Skin of body (tissue), 3 donors: ENCODE measurements at places on chromosomes 6 and 20. TPM values are rescaled to one million over a fixed set of nuclear protein-coding genes. Genes with fewer than 3 reads are reported as not detected.

The KIAA1755 gene
- total RNA-seq: 1.3 TPM

The AKIRIN2 gene
- total RNA-seq: 30.2 TPM

- no peak for DNase-seq
Measured at GRCh38 chr6:111909238-111909637, 36.0 kb upstream of the FYN start.

The EXOC2 gene
- 21.3 TPM for total RNA-seq

DNA sequence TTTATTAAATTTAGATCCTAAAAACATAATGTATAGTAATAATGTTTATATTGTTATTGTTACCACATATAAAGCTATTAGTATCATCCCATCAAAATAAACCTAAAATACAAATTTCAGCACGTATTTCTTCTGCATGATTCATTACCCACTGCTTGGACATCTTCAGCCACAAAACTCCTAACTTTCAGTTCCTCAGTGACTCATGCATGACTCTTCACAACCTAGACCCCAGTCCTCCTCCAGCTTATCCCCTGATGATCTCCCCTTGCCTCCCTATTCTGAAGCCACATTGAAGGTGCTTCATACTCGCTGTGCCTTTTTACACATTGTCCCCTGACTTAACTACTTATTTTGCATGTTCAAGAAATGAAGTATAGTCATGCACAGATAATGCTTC is 11.2 kb upstream of the GPRC6A start:
- DNase-seq: no peak

- no peak for DNase-seq
Measured at GRCh38 chr6:36132246-36132895, 2.1 kb downstream of the MAPK13 start.

- no peak for DNase-seq
Measured at GRCh38 chr6:111806561-111807497, 66.4 kb downstream of the FYN start.

- no peak for DNase-seq
Measured at GRCh38 chr6:31901415-31901952, 402 bp downstream of the ZBTB12 start.

DNA sequence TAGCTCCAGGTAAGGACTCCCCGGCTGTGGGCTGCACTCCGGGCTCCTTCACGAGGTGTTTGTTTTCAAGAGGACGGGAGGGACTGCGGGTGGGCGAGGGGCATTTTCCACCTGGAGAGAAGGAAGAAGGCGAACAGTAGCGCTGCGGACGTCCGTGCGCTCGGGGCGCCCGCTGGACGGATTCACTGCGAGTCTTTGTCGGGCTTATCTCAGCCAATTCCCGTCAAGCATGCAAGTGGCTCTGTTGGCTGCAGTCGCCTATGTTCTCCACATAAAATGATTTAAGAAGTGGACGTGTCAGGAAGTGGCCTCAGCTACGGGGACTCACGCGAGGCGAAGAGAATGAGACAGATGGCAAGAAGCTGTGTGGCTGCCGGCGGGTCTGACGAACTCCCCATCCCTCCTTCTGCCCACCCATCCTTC is 332 bp downstream of the GRIK2 start:
- DNase-seq: no peak

The IPCEF1 gene
- 2.5 TPM for total RNA-seq

DNA sequence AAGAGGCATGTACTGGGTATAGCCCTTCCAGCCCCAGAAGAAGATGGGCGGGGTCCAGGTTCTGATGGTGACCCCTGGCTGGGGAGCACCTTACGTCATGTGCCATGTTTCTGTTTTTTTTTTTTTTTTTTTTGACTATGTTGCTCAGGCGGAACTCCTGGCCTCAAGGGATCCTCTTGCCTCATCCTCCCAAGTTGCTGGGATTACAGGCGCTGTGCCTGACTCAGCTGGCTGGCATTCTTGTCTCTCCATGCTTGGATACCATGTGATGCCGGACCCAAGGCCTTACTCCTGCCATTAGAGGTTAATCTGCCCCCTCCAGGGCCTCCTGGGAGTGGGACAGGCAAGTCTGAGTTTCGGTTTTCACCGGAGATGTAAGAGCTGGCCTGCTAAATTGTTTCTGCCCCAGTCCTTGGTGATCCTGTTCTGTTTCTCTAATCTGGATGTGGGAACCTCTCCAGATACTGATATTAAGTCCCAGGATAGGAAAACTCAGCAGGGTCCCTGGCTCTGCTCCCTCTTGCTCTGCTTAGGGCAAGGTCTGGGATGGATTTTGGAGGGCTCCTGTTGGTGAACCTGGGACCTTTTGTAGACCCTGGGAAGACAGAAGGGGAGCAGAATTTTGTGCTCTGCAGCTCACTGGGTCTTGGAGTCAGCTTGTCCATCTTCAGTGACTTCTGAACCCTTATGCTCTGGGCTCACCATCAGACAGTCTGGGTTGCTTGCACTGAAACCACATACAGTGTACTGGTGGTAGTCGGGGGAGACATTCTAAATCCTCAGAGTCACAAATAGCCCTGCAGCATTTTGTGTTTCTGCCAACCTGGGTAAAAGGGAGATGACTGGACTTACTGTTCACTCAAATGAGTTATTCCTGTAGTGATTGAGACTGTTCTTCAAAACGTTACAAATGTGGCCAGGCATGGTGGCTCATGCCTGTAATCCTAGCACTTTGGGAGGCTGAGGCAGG is 45.1 kb downstream of the PTK7 start:
- peak; percentile 61 for DNase-seq

- no peak for DNase-seq
Measured at GRCh38 chr6:108364470-108364869, 69.6 kb downstream of the AFG1L start.

The HDGFL1 gene
- total RNA-seq: not detected

DNA sequence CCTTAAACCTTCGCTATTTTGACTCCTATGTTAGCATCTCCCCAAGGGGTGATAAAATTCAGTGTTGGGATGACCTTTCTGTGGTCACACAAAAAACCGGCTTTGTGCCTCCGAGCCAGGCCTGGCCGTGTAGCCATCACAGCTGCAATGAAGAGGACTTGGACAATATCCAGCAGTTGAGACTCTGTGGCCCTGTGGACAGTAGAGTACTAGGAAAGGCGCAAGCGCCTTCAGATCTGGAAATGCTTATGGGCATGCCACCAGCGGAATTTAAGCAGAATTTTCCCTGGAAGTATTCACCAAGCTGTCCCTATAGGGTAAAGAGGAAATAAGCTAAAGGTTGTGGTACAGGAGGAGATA is 63.3 kb upstream of the SLC2A12 start:
- DNase-seq: no peak

DNA sequence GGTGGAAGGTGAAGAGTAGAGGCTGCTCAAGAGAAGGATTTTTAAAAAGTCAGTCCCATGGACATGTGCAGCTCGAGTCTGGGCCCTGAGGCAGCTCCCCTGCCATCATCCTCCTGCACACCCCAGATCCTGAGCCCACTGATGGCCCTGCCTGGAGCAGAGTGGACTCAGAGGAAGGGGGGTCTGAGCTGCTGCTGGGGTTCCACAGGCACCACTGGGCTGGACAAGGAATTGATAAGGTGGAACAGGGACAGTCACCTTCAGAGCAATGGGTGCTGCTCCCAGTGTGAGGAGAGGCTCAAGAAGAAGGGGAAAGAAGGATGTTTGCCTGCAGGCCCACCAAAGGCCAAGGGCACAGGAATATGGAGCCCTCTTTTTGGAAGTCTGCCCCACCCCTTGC is 6.2 kb downstream of the ULBP2 start:
- no peak for DNase-seq

DNA sequence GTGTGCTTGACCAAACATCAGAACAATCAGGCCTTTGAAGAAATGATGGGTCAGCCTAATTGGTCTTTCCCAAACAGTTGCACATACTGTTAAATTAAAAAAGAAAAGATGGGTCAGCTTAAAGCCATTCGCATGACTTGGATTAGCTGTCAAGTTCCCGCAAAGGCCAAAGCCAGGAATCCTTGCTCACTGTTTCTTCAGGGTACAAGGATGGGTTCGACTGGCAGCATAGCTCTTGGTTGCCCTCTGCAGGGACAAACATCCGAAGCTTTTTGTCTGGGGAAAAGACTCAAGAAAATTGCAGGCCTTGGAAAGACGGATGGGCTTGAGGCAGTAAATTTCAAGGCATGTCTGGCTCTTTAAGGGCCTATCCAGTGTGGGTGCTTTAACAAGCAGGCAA is 168.0 kb downstream of the HDGFL1 start:
- peak; percentile 59 for DNase-seq

The CCN2 gene
- total RNA-seq: 83.1 TPM

DNA sequence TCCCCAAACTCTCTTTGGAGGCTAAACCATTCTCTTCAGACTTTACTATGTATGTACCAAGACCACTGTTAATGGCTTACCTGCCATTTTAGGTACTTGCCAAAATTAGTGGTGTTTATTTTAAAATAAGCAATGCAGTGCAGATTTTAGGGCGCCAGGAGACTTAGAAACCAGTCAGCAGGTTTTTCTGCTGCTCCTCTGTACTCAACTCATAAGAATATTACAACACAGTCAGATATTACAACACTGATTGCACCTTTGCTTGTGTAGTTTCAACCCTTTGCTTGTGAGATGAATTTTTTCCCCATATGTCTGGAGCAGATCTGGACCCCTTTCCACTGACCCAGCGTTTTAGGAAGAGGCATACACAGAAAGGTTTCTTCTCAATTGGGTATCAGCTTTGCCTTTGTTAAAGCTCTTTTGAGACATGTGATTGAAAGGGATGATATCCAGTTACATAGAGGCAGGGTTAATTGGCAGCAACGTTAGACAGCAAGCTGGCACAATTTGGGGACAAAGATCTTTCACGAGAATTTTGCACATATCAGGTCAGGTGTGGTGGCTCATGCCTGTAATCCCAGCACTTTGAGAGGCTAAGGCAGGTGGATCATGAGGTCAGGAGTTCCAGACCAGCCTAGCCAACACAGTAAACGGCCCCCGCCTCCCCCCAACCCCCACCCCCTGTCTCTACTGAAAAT is 6.2 kb downstream of the TTPAL start:
- no peak for DNase-seq

The MYLK4 gene
- total RNA-seq: 1.4 TPM

GRCh38 chr6:167705211-167705750 is 121.4 kb upstream of the AFDN start:
- DNase-seq: no peak

GRCh38 chr6:119603501-119603900 is 253.9 kb upstream of the MAN1A1 start:
- DNase-seq: no peak

The C20orf202 gene
- 0.69 TPM for total RNA-seq

The PRL gene
- 0.39 TPM for total RNA-seq

DNA sequence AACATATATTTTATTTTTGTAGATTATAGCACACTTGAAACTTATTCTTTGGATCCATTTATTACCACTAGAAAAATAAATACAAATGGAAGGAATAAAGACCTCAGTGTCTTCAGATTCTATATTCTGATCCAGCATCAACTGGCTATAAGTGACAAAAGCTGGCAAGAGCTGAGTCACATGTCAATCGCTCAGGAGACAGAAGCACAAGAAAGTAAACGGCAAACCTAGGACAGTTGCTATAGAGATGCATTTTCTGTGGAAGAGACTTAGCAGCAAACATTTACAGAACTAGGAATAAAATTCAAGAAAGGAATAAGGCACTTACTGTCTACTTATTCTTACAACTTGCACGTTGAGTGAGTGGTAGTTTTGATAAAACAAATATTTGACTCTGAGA is 230.4 kb downstream of the CLVS2 start:
- no peak for DNase-seq

GRCh38 chr6:163485388-163485851 is 70.9 kb downstream of the QKI start:
- DNase-seq: no peak

DNA sequence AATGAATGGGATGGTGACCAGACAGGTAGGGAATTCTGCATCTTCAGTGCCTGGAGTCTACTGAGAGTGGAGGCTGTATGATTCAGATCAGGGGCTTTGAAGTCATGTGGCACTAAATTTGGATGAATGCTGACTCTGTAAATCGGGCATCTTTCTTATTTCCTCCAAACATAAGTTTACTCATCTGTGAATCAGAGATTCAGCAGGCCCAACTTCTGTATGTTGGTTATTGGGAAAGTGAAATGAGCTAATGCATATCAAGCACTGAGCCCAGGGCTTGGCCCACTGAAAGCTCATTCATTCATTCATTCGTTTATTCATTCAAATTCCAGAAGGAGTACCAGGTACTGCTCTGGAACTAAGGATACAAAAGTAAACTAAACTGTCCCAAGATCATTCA is 192.3 kb upstream of the RIN2 start:
- DNase-seq: no peak

DNA sequence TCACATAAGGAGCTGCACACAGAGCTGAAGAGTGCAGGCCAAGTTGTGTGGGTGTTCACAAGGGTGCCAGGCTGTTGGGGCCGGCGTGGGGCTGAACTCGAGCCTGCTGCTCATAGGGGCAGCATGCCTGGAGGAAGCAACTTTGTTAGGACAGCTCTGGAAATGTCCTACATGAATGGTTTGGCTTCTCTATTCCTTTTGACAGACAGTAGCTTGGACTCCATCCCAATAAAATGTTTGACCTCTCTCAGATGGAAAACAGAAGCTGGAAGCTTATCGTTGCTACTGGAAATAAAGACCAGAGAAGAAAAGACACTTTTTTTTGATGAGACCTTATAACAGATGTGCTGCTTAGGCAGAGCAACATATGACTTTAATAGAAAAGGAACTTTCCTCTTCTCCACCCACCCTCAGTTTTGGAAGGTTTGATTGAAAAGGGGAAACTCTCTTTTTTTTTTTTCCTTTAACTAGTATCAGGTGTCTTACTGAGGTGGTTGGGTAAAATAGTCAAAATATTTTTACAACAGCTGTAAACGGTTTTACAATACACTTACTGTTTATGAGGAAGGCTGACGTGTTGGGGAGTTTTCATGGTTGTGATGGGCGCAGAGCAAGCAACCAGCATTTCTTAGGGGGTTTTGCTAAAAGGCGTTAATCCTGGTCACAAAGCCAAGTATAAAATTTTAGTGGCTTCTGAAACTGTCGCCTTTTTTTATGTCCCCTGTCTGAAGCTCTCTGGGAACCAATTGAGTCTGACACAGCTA is 80.7 kb upstream of the EEF1E1 start:
- DNase-seq: no peak
